ENCODE measurements at places on chromosomes 1 and 21. TPM values are rescaled to one million over a fixed set of nuclear protein-coding genes. Genes with fewer than 3 reads are reported as not detected.

- DNase-seq: no peak
Observed at GRCh38 chr1:53316766-53317581, 10.9 kb downstream of the LRP8 start.

RHOU gene
- total RNA-seq: 23.0 TPM

GRCh38 chr1:115678141-115678540 is 36.4 kb downstream of the VANGL1 start:
- no peak for DNase-seq

GRCh38 chr1:153277852-153278251 is 18.4 kb downstream of the LORICRIN start:
- no peak for DNase-seq

DNA sequence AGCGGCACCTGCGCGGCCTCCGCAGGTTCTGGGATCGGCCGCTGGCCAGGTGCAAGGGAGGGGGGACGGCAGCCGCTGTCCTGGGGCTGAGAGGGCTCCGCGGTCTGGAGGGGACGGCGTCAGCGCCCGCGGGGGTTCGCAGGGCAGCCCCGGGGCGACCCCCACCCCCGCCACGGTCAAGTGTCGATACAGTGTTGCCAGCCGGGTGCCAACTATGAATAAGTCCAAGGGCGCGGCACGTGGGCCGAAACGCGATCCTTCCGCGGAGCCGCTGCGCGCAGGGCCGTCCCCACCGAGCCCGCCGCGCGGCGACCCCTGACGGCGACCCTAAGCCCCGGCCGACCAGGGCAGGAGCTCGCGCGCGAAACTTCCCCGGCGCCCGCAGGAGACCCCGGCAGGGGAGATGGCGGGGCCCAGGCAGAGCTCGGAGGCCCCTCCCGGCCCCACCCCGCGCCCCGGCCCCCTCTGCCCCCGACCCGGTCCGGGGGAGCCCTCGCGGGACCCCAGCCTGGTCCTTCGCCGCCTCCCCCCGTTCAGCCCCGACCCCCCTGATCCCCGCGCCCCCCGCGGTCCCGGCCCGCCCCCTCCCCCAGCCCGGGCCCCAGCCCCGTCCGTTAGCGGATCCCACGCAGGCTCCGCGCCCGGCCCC is 586 bp upstream of the AGPAT3 start:
- no peak for DNase-seq

OR6N1 gene
- not detected for total RNA-seq

OR10Z1 gene
- total RNA-seq: not detected

DNAJC28 gene
- 0.42 TPM for total RNA-seq

CD84 gene
- 11.6 TPM for total RNA-seq

- DNase-seq: no peak
Observed at GRCh38 chr1:33791251-33791650, 72.6 kb upstream of the HMGB4 start.

NBPF10 gene
- 4.2 TPM for total RNA-seq

DNA sequence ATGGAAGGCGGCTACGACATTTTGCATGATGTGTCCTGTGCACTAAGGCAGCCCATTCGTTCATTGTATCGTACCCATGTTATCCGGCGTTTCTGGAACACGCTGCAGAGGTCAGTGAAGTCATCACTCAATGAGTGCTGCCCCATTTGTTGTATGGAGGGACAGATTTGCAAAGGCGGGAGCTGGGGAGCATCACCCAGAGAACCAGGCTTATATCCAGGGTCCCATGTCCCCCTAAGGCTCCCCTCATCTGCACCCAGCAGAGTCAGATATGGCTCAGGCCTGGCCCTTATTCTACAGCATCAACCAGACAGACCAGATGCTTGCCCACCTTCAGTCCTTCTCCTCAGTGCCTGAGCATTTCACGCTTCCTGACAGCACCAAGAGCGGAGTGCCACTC is 31.2 kb downstream of the SZT2 start:
- no peak for DNase-seq

- DNase-seq: no peak
Observed at GRCh38 chr1:153957744-153958110, 685 bp downstream of the CRTC2 start.

DNA sequence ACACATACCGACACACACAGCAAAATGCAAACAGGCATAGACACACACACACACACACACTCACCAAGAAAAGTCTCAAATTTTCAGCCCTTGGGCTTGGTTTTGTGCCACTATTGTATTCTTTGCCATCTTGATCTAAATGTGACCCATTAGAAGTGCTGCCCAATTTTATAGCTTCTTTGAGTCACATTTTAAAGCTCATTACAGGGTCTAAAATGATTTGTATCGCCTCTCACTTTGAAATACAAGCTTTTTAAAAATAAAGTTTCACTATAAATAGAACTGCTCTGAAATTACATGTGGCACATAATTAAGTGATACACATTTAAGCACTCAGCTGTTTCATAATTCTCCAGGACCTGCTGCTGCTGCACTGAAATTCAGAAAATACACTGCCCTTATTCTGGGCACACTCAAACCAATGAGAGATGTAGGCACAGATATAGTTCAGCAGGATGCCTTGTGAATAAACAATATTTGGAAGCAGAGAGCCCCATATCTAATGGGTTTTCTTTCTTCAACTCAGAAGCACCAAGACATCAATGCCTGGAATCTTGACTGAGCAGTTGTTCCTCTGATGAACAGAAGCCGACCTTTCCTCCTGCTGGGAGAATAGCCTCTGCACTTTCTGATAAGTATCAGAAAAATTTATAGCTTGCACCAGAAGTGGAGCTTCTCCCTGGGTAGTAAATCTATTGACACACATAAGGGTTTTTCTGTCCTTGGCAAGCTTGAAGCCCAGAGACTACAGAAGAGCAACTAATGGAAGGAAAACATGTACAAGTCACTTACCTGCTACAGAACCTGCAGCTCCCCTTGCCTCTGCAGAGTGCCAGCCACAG is 37.0 kb upstream of the PLPPR4 start:
- no peak for DNase-seq

DNA sequence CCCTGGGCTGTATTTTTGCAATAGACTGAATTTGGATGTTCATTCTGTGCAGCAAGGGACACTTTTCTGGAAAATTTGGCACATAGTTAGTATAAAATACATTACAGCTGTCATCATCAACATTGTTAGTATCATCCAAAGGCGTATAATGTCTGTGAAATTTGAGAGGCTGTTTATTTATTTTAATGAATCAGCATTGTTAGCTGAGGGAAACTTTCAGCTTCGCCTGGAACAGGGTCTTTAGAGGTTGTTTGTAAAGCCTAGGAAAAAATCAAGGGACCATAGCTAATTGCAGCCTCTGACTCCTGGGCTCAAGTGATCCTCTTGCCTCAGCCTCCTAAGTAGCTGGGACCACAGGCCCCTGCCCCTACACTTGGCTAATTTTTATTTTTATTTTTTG is 106.8 kb upstream of the USP24 start:
- no peak for DNase-seq

GRCh38 chr1:163561580-163562295 is 240.0 kb downstream of the NUF2 start:
- no peak for DNase-seq

GRCh38 chr1:245216366-245217115 is 61.8 kb downstream of the KIF26B start:
- DNase-seq: no peak

DNA sequence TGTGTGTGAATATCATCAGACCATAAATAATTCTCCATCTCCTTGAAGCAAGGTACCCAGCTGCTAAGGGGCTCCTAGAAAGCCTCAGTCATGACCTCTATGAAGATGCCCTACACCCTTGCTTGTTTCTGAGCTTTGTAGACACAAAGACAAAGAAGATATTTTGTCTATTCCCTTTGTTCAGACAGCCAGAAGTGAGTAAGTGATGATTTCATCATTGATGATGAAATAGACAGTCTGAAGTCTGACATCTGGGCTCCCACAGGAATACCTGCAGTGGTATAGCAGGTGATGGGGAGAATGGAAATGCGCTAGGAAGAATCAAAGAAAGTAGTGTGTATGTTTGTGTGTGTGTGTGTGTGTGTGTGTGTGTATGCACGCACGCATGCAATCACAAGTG is 82.2 kb upstream of the DPT start:
- DNase-seq: no peak

KCNJ15 gene
- total RNA-seq: 1.8 TPM

FCRL3 gene
- total RNA-seq: not detected

- no peak for DNase-seq
Observed at GRCh38 chr1:55980582-55980981, 598.8 kb downstream of the PLPP3 start.

GRCh38 chr1:50097021-50097679 is 11.6 kb upstream of the ELAVL4 start:
- DNase-seq: no peak

DNA sequence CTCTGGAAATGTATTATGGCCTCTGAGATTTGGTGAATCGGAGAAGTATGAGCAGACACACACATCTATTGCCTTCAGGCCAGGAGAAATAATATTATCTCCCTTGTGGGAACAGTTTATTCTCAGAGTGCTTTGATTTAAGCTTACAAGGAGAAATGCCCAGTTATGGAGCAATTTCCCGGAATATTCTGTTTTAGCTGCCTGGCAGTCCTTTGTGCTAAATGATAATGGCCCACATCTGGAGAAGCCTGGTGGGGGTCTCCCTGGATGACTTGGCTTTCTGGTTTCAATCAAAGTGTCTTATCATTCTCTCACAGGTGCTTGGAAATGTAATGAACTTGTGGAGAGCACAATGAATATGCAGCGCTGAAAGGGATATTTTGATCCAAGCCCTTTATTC is 389.6 kb upstream of the USP24 start:
- no peak for DNase-seq

GRCh38 chr1:177923441-177923840 is 46.4 kb downstream of the SEC16B start:
- DNase-seq: no peak

- DNase-seq: peak; percentile 60
Observed at GRCh38 chr1:109493805-109494539, at the start of gene CYB561D1. TSS of gene CYB561D1 (plus strand) at chr1:109494094. CDS start at chr1:109494140, 46 bp downstream.

KRTAP7-1 gene
- total RNA-seq: not detected

DNA sequence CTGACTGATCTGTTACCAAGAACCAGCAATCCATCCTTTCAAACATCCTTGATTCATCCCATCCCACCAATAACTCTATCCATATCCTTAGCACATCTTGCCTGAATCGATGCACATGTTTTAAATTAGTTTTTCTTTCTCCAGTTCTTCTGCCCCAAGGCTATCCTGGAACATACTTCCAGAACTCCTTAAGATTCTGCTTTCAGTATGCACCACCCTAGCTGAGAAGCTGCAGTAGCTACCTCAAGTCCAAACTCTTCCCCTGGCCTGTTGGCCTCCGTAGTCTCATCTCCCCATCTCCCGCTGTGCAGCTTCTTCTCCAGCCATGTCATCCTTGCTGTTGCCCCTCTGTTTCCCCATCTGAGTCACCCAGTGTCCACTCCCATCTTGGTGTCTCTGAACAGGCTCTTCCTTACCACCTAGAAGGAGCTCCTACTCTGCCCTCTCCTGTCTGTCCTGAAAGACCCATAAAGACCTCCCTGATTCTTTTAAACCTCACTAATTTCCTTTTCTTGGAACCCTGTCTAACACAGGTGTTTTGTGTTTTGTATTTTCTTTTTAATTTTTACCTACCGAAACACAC is 108.0 kb downstream of the SGIP1 start:
- DNase-seq: no peak

CLIC6 gene
- 7.3 TPM for total RNA-seq

- no peak for DNase-seq
Observed at GRCh38 chr1:180931529-180931928, 18.8 kb downstream of the KIAA1614 start.

PDIK1L gene
- 9.6 TPM for total RNA-seq

GRCh38 chr1:26953374-26953773 is 6.9 kb downstream of the KDF1 start:
- DNase-seq: no peak

DNA sequence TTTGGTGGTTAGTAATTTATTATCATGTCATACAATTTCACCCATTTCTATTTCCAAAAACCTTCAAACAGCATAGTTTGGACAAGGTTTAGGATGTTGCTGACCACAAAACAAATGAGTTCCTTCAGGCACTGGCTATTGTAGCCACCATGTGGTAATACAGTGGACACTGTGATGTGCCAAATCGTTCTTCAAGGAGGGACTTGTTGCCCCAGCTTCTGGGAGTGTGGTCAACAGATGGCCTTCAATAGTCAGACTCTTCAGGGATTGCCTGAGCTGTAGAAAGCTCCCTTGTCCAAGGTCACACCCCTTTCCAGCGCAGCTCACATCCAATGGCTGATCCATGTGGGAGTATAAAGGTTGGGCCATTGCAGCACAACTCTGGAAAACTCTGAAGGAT is 2.6 kb downstream of the PDE4B start:
- DNase-seq: no peak

NLRP3 gene
- 8.9 TPM for total RNA-seq

KIAA0319L gene
- 62.4 TPM for total RNA-seq

GRCh38 chr1:28592321-28593071 is 431 bp downstream of the RAB42 start:
- DNase-seq: no peak

DNA sequence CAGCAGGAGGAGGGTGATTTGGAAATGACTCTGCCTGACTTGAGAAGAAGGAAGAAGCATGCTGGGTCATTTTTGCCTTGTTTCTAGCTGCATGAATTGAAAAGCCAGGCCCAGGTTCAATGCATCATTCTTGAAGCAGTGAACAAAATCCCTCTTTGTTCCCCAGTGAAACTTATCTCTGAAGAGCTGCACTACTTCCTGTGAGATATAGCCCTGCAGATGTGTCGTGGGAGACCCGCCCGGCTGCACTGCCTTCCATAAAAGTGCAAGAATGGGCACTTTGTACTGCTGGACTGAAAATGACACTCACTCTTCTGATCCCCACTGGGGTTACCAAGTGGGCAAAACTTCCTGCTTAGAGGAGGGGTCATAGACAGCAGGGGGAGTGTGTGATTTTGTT is 249.2 kb upstream of the NFIA start:
- no peak for DNase-seq
